ENCODE measurements at places on chromosomes 1 and 21.

DNA sequence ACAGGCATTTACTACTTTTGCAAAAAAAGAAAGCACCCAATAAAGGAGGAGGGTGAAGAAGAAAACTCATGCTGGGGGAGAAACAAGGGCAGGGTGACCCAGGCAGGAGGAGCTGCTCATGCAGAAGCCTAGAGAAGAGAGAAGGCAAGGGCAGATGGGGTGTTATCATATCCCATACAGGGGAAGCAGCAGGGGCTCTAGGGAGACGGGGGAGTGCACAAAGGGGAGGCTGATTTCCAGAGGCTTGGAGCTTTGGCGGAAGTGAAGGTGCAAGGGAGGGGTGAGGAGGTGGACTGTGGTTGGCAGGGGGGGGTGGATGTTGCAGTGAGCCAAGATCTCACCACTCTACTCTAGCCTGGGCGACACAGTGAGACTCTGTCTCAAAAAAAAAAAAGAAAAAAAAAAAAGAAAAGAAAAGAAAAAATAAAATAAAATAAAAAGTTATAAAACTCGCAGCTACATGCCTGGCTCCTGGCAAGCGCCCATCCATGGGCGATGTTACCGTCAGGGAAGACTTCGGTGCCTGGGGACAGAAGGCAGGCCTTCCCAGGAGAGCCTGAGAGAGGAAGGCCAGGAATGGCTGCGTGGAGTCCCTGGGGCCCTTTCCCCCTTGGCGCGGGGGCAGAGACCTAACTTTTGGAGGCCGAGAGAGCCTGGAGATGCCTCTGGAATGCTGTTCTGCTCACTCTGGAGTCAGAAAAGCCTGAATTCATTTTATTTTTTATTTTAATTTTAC lies 3.3 kb upstream of the FCN3 start:
- DNase-seq = no peak

- DNase-seq = no peak
Observed at GRCh38 chr1:226882631-226883409, 12.4 kb downstream of the PSEN2 start.

- no peak for DNase-seq
Observed at GRCh38 chr1:228998179-228998578, 262.9 kb downstream of the RHOU start.

DNA sequence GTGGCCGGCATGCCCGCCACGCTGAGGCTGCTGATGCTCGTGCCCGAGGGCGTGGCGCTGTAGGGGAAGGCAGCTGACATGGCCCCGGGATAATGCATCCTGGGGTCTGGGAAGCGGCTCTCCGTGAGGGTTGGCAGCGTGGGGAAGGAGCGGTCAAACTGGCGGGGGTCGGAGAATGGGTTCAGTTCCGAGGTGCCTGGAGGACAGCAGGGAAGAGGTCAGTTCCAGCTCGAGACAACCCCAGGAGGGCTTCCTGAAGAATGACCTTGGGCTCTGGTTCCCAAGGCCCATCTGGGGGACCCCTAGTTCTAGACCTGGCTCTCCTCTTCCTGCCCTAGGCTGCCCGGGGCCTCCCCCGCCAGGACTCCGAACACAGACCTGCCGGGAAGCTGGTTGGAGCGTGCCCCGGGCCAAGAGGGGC lies 27.6 kb downstream of the RUNX3 start:
- no peak for DNase-seq

DNA sequence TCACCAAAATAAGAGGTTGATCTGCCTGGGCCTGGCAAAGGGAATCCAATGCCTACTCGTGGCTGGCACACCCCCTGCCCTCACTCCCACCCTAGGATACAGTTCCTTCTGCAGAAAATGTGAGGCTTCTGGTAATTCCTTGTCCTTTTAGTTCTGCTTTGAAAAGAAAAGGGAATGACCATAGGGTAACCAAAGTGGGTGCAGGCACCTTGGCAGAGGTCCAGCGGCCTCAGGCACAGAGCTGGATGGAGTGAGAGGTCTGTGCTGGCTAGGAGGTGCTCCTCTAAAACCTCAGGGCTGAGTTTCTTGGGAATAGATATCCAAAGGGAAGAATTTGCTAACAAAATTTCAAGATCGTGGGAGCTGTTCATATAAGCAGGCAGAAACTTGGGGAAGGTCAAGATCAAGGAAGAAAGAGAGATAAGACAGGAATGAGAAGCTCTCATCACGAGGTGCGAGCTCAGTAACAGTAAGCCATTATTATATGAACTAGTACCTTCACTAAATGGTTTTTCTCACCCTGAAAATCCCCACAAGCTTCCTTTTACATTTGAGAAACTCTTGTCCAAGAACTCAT lies 293.1 kb upstream of the LYPLAL1 start:
- no peak for DNase-seq

DNA sequence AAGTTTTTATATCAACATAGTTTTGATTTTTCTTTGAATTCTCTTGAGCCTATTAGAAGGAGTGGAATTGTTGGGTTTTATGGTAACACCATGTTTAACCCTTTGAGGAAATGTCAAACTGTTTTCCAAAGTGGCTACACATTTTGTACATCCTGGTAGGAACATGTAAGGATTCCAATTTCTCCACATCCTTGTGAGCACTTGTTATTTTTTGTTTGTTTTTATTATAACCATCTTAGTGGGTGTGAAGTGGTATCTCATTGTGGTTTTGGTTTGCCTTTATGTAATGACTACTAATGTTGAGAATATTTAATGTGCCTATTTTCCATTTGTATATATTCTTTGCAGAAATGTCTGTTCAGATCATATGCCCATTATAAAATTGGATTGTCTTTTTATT lies 120.5 kb downstream of the FGGY start:
- no peak for DNase-seq

DNA sequence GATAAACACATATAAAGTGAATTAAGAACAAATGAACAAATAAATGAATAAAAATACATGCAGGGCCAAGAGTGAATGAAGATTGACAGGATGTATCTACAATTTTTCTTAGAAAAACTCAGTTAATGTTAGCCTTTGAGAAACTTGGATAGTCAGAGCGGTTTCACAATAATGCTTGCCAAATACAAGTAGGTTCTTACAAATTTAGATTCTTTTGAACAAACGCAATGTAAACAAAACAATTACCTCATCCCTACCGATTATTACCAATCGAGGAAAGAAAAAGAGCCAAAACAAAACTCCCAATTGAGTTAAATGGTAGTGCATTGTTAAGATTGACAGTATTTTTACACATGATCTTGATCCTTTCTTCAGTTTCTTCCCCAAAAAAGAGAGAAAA lies 176.9 kb upstream of the DEPDC1 start:
- DNase-seq = no peak

- no peak for DNase-seq
Observed at GRCh38 chr21:30482130-30482529, 2.0 kb upstream of the KRTAP19-1 start.
